Mesendoderm (in vitro differentiated cells): ENCODE measurements at places on chromosomes 7 and 10.

- no peaks in the 10 kb centered on the region for H3K36me3 ChIP-seq
- H3K4me3 ChIP-seq, result no peak overlapping the region
- no peaks in the 10 kb centered on the region for H3K4me1 ChIP-seq
Measured at GRCh38 chr7:141630621-141631020, 71.3 kb downstream of the DENND11 start.

GRCh38 chr10:30540276-30540675 lies 89.3 kb downstream of the LYZL2 start:
- H3K36me3 ChIP-seq, result no peaks in the 10 kb centered on the region
- no peak overlapping the region for H3K4me3 ChIP-seq
- H3K27me3 ChIP-seq, result no peaks in the 10 kb centered on the region
- no peak overlapping the region for H3K27ac ChIP-seq

GRCh38 chr10:63554657-63555056 lies 33.5 kb downstream of the REEP3 start:
- DNase-seq, result no peak
- no peaks in the 10 kb centered on the region for H3K36me3 ChIP-seq
- peaks cover 2% of the 10 kb centered on the region for H3K4me1 ChIP-seq
- no peak overlapping the region for H3K27ac ChIP-seq

DNA sequence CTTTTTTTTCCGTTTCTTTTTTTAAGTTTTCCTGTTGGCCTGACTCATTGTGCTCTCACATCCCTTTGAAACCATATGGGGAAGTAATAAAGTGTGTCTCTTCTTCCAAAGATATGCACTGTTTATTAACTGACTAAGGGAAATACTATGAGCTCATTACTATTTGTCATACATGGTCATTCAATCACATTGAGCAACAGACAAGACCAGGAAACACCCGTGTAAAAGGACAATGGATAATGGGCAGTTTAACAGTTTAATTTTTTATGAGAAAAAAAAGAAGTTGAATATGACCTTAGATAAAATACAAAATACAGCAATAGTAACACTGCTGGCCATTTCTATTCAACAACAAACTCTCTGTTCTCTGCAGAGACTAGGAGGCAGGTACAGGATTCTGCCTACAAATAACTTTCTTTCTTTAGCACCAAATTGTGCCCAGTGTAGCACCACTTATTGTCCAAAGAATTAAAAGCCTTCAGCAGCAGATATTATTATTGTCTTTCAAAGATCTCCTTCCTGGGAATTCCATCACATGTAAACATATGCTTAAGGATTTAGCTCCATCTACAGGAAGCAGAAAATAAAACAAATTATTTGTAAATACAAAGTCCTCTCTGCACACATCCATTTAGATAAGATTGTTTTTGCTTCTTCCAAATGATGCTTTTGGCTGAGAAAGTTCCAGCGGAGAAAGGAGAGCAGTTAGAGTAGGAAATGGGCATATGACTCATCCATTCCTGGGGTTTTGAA lies 55.0 kb upstream of the AKR1E2 start:
- H3K4me3 ChIP-seq, result no peak overlapping the region
- peak; percentile 26 for DNase-seq
- H3K36me3 ChIP-seq, result no peaks in the 10 kb centered on the region

DNA sequence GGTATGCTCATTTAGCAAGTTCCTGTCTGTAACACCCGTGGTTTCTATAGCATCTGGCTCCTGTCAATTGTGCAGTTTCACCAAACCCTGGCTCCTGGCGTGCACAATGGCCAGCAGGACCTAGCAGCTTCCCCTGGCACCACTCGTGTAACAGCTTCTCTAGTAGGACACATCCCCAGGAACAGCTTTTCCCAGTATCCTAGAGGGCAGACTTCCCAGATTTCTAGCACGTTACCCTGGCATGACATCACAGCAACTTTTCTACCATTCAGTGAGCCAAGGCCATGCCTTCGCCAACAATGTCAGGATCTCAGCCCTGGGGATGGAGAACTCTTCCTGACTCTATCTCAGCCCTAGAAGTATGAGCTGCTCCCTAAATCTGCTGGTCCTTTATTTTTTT lies 6.5 kb downstream of the YME1L1 start:
- H3K27me3 ChIP-seq, result no peaks in the 10 kb centered on the region
- H3K36me3 ChIP-seq, result peaks cover 6% of the 10 kb centered on the region
- H3K27ac ChIP-seq, result no peak overlapping the region
- no peak for DNase-seq

GRCh38 chr10:114077347-114077746 lies 33.7 kb downstream of the ADRB1 start:
- H3K4me3 ChIP-seq, result no peak overlapping the region
- no peaks in the 10 kb centered on the region for H3K27me3 ChIP-seq
- DNase-seq, result no peak
- H3K36me3 ChIP-seq, result no peaks in the 10 kb centered on the region

GRCh38 chr7:17067691-17068090 lies 185.9 kb upstream of the AGR3 start:
- H3K27me3 ChIP-seq, result no peaks in the 10 kb centered on the region
- no peaks in the 10 kb centered on the region for H3K36me3 ChIP-seq
- no peak overlapping the region for H3K4me3 ChIP-seq
- DNase-seq, result no peak

- no peaks in the 10 kb centered on the region for H3K27me3 ChIP-seq
- no peak overlapping the region for H3K4me3 ChIP-seq
- no peak for DNase-seq
- H3K36me3 ChIP-seq, result no peaks in the 10 kb centered on the region
- H3K4me1 ChIP-seq, result no peaks in the 10 kb centered on the region
Measured at GRCh38 chr7:106844279-106844997, 20.6 kb upstream of the PIK3CG start.

GRCh38 chr10:62492012-62492869 lies 118.1 kb downstream of the ZNF365 start:
- H3K27me3 ChIP-seq, result no peaks in the 10 kb centered on the region
- H3K27ac ChIP-seq, result no peak overlapping the region

DNA sequence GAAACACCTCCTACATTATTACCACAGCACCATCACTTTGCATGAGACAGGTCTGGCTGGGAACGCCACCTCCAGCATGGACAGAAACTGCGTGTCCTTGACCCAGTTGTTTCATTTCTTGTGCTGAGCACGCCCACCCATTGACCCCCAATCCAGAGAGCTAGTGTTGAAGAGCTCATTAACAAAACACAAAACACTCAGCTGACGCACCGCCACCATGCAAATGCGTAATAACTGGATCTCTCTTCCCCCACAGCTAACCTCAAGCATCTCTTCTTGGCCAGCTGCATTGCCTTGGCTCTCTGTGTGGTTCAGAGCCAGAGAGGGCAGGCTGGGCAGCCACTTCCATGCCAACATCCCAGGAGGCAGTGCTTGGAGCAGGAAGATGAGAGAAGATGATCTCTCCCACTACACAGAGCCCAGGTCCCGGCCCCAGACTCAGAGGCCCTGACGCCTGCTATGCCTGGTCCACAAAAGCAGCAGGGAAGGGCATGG lies 173.5 kb downstream of the PLXNA4 start:
- H3K27ac ChIP-seq, result no peak overlapping the region
- H3K36me3 ChIP-seq, result no peaks in the 10 kb centered on the region
- H3K27me3 ChIP-seq, result no peaks in the 10 kb centered on the region
- H3K4me3 ChIP-seq, result no peak overlapping the region

GRCh38 chr7:155373359-155374273 lies 75.9 kb downstream of the INSIG1 start:
- H3K36me3 ChIP-seq, result no peaks in the 10 kb centered on the region
- peak; percentile 59 for DNase-seq
- peaks cover 81% of the 10 kb centered on the region for H3K27me3 ChIP-seq
- no peak overlapping the region for H3K4me3 ChIP-seq
- no peaks in the 10 kb centered on the region for H3K4me1 ChIP-seq
- H3K27ac ChIP-seq, result no peak overlapping the region

- peaks cover 4% of the 10 kb centered on the region for H3K4me1 ChIP-seq
- H3K36me3 ChIP-seq, result no peaks in the 10 kb centered on the region
- H3K4me3 ChIP-seq, result peak within 1 kb of the TSS; percentile 81
- no peaks in the 10 kb centered on the region for H3K27me3 ChIP-seq
- peak; percentile 94 for DNase-seq
Measured at GRCh38 chr7:98400542-98401340, at the start of gene BAIAP2L1. Gene BAIAP2L1, minus strand, starts transcription at chr7:98401090. Its CDS starts 238 bp downstream, at chr7:98400852.

DNA sequence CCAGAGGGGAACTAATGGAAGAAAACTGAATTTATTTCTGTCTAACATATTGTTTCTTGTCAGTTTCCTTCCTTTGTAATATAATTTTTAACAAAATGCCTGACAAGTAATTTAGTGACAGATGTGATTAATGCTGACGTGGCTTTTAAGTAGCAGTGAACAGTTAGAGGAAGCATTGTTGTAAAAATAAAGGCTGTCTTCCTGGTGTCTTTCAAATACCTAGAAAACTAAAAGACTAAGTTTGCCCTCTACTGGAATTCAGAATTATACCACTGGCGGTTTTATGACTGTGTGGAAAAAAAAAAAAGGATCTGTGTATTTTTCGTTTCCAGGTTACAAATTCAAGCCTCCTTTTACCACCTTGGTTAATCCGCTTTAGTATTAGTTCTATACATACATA lies 217.1 kb upstream of the DPP6 start:
- no peaks in the 10 kb centered on the region for H3K4me1 ChIP-seq
- H3K36me3 ChIP-seq, result no peaks in the 10 kb centered on the region

- no peaks in the 10 kb centered on the region for H3K4me1 ChIP-seq
- no peak for DNase-seq
- peaks cover 2% of the 10 kb centered on the region for H3K27me3 ChIP-seq
- H3K27ac ChIP-seq, result no peak overlapping the region
- H3K4me3 ChIP-seq, result no peak overlapping the region
- no peaks in the 10 kb centered on the region for H3K36me3 ChIP-seq
Measured at GRCh38 chr7:139328375-139328774, 12.8 kb upstream of the FMC1 start.

- no peak overlapping the region for H3K4me3 ChIP-seq
- no peaks in the 10 kb centered on the region for H3K27me3 ChIP-seq
- DNase-seq, result no peak
Measured at GRCh38 chr10:60169111-60169510, 220.6 kb downstream of the ANK3 start.
